ENCODE measurements at places on chromosomes 16 and 17.

DNA sequence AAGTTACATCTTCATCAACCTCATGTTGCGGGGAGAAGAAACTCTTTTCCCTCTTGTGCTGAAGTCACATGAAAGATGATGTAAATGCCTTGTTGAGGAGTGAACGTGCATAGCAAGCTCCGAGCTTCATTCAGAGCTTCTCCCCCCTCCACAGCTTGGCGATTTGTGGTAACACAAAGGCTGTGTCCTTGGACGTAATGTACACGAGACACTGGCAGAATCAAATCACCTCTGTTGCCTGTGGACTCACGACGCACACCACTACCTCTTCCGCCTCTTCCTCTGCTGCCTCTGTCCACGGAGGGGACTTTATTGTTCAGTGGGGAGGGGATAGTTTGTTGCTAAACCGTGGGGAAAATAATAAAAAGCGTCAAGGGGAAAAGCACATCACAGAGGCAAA, 54.9 kb upstream of the CHMP6 start:
- no peak for DNase-seq

GRCh38 chr16:77306075-77306474, 106.9 kb downstream of the SYCE1L start:
- no peak for DNase-seq

DNA sequence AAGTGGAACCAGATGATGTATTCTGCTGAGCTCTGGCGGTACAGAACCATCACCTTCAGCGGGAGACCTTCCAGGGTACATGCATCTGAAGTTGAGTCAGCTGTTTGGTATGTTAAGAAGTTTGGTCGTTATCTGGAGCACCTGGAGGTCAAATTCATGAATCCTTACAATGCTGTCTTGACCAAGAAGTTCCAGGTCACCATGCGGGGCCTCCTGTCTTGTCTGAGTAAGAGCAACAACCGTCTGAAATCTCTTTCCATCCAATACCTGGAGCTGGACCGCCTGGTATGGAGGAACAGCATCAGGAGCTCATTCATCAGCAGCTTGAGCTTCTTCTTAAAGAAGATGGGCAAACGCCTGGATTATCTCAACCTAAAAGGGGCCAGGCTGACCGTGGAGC, 4.0 kb downstream of the FBXO39 start:
- DNase-seq, result no peak

DNA sequence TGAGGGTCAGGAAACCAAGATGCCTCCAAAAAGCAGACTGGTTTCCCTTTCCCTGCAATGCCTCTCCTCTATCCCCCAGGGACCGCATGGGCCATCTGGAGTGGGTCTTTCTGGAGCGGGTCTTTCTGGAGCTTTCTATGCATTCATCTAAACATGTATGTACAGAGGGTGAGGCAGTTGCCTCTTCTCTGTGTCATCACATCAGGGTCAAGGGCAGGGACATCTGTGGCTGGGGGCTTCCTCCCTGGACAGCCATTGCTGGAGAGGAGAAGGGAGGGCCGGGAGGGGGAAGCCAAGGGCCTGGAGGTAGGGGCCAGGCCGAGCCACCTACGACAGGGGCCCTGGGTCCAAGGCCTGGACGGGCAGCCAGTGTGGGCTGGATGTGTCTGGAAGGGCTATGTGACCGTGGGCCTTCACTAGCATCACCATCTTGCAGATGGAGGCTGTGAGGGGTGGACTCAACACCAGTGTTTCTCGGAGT, 840 bp downstream of the ADCY7 start:
- DNase-seq, result no peak

- DNase-seq, result no peak
Measured at GRCh38 chr17:70292366-70292765, 123.0 kb downstream of the KCNJ2 start.

GRCh38 chr16:83932955-83933673, 19.9 kb upstream of the OSGIN1 start:
- DNase-seq, result no peak

DNA sequence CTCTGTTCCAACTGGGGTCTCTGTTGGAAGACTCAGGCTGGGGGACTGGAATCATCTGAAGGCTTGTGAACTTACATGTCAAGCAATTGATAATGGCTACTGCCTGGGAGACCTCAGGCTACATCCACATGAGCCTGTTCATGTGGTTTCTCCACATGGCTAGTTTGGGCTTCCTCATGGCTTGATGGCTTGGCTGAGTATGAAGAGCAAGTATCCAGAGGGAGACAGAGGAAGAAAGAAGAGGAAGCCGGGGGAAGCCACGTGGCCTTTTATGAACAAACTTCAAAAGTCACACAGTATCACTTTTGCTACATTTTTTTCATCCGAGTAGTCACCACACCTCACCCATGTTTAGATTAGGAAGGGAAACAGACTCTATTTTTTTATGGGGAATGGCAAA, 158.9 kb downstream of the TRIM37 start:
- DNase-seq, result no peak

- DNase-seq, result no peak
Measured at GRCh38 chr17:78992542-78993212, 13.0 kb upstream of the LGALS3BP start.

DNA sequence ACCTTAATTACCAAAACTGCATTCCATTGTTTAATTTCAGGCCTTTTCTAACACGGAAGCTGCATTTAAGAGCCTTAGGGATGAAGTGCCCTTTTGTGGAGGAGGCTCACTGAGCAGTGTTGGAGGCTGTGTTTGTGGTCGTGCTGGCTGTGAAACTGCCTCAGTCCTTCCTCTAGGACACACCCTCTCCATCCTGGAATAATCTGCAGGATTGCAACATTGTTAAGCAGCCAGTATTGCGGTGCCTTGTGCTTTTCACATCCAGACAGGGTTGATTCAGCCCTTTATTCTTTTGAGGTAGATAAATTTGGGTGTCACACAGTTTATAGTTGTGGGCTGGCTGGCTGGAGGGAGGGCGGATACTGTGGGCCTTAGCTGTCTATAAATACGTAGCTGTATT, 141.6 kb downstream of the CDRT15L2 start:
- no peak for DNase-seq

GRCh38 chr16:50862818-50863643, 121.1 kb downstream of the CYLD start:
- no peak for DNase-seq

DNA sequence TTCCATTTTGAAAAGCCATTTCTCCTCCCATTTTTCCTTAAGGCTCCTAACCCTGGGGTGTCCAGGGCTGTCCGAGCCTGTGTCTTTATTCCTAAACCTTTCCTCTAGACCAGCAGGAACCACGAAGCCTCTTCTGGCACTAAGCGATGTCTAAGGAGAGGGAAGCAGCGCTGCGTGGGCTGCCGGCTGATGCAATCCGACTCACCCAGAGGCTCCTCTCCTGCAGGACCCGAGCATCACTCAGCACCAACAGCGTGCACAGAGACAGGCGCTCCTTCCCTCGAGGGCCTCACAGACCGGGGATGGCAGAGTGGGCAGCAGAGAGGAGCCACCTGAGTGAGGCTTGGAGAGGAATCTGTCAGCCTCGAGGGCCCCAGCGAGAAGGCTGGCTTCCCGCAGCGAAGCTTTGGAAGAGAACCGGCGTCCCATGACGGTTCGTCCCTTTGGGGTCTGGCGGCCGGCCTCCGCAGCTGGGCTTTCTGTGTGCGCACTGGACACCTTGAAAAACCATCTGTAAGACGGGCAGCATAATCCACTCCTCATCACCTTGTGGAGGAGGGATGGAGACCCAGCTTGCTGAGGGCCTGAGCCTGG, 174.3 kb downstream of the FOXL1 start:
- DNase-seq, result no peak

- peak; percentile 48 for DNase-seq
Measured at GRCh38 chr17:81831957-81832607, 1.0 kb downstream of the MCRIP1 start.

DNA sequence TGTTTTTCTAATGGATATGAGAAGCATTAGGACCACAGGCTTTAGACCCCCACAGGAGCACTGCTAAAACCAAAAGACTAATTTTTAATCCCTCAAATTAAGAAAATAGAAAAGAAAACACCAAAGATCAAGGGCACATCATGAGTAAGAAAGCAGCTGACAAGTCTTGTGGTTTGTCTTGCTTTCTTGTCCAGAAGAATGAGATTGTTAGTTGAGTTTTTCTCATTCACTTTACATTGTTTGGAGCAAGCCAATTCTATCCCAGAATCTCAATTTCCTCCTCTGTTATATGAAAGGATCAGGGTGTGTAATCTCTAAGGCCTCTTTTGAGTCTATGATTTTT, 899.0 kb downstream of the KCNJ2 start:
- DNase-seq, result no peak

DNA sequence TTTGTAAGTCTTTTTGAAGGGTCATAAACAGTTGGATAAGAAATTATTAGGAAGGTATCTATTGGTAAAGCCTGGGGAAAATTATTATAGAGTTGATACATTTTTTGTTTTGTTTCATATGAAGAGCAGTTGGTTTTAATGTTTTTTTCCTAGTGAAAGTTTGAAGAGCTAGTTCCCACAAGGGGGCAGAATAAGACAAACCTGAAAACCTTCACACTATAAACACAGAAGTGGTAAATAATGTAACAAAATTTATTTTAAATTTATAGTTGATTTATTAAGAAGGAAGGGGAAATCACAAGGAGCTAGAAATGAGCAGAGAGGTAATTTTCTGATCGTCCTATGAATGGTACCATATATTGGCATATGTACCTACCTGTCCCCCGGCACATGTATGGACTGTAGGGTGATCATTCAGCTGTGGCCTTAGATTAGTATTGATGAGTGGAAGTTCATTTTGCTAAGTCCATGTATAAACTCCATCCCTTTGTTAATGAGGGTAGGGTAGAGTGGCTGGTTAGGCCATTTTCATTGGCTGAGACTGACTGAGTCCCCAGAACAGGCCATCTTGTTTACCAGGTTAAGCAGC, 116.3 kb downstream of the TANC2 start:
- peak; percentile 9 for DNase-seq

DNA sequence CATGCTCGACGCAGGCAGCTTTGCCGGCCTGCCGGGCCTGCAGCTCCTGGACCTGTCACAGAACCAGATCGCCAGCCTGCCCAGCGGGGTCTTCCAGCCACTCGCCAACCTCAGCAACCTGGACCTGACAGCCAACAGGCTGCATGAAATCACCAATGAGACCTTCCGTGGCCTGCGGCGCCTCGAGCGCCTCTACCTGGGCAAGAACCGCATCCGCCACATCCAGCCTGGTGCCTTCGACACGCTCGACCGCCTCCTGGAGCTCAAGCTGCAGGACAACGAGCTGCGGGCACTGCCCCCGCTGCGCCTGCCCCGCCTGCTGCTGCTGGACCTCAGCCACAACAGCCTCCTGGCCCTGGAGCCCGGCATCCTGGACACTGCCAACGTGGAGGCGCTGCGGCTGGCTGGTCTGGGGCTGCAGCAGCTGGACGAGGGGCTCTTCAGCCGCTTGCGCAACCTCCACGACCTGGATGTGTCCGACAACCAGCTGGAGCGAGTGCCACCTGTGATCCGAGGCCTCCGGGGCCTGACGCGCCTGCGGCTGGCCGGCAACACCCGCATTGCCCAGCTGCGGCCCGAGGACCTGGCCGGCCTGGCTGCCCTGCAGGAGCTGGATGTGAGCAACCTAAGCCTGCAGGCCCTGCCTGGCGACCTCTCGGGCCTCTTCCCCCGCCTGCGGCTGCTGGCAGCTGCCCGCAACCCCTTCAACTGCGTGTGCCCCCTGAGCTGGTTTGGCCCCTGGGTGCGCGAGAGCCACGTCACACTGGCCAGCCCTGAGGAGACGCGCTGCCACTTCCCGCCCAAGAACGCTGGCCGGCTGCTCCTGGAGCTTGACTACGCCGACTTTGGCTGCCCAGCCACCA, 9.7 kb downstream of the VASN start:
- no peak for DNase-seq

GRCh38 chr16:73068541-73069401, 20.8 kb upstream of the ZFHX3 start:
- DNase-seq, result peak; percentile 91

GRCh38 chr16:58026705-58027160, 1.2 kb downstream of the MMP15 start:
- no peak for DNase-seq

DNA sequence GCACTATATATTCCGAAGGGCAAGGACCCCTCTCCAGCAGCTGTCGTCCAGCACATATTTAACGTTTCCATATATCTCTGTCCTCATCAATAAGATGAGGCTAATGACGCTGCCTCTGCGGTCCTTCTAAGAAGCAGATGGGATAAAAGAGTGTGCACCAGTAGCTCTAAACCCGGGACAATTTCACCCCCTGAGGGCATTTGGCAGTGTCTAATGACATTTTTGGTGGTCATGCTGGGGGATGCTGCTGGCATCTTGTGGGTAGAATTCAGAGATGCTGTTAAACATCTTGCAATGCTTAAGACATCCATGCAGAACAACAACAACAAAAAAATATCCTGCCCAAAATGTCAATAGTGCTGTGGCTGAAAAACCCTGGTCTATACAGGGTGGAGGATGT, 372.9 kb downstream of the CDH13 start:
- no peak for DNase-seq

DNA sequence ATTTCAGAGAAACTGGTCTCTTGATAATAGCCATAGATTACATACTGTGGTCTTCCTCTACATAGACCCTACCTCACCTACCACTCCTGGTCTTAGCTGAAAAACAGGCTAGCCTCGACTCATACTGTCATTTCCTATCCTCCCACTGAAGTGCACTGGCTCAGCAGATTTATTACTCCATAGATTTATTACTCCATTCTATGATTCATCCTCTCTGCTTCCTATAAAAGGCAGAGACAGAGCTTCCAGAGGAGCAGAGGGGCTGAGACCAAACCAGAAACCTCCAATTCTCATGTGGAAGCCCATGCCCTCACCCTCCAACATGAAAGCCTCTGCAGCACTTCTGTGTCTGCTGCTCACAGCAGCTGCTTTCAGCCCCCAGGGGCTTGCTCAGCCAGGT, at the start of gene CCL7:
CCL7 (plus strand) TSS at position 253 of the 400 bp plus-strand sequence; CDS start at position 323, 70 bp downstream.
- peak; percentile 50 for DNase-seq

GRCh38 chr16:1013593-1013900, 32.0 kb downstream of the SOX8 start:
- no peak for DNase-seq

DNA sequence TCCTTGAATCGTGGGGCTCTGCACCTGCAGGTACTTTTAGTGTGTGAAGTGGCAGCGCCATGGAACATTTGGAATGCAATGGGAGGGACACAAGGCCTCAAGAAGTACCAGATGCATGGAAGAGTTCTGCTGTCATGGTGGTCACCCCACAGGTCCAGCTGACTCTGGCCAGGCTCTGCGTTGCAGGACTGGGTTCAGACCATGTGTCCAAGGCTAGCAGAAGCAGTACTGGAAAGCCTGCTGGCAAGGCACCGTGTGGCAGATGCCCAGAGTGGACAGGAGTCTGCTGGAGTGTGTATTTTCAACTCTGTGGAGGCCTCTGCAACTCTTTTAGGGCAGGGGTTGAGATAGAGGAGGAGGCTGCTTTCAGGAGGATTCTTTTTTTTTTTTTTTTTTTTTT, 2.1 kb downstream of the PIPOX start:
- no peak for DNase-seq

DNA sequence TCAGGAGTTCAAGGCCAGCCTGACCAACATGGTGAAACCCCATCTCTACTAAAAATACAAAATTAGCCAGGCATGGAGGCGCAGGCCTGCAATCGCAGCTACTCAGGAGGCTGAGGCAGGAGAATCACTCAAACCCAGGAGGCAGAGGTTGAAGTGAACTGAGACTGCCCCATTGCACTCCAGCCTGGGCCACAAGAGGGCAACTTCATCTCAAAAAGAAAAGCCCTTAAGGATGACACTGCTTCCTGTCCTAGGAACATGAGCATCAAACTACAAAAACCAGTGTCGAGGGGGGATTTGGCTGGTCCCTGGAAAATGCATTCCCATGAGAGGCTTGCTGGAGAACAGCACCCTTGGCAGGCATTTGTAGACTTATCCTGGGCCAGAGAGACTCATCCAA, 449.5 kb upstream of the PSMD7 start:
- DNase-seq, result no peak

Measured in foreskin fibroblast (primary cell).